ENCODE measurements at places on chromosomes 3 and 15.

- DNase-seq = no peak
Observed at GRCh38 chr3:83842511-83842910, 1116.3 kb upstream of the CADM2 start.

- peak; percentile 81 for DNase-seq
Observed at GRCh38 chr3:127002195-127003174, 19.6 kb downstream of the PLXNA1 start.

GRCh38 chr3:14152963-14153355 is 25.4 kb downstream of the XPC start:
- DNase-seq = no peak

GRCh38 chr3:61803983-61804382 is 242.6 kb downstream of the PTPRG start:
- DNase-seq = no peak

DNA sequence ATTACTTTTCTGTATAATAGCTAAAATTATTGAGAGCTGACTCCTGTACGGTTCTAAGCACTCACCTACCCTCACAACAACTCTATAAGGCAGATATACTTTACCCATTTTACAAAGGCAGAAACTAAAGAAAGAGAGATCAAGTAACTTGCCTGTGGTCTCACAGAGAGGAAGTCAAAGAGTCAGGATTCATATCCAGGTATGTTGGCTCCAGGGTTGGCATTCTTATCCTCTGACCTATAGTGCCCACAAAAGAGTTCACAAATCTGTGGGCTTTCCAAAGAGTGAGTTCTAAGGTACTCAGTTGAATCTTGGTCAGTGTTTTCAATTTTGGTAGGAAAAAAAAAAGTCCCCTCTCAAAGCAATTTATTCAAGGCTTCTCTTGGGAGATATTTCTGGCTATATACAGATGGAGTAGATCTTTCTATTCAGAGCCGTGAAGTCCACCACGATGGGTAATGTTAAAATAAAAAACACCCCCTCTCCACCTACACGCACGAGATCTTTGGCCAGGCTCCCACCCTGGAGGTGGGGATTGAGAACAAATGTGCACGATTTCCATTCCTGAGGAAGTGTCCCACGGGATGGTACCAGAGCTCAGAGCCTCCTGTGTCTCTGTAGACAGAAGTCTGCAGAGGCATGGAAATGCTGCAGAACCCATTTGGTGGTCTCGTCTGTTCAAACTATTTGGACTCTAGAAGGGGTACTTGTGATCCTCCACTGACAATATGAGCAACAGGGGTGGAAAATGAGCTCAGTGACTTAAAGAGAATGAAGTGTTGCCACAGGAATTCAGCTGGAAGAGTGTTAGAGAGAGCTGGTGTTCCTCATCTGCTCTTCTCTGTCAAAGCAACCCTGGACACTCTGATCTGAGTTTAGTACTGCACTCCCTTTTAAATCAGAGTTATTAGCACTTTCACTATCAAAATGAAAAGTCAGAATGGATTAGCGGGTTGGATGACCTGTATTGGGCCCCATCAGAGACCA is 212.1 kb upstream of the EIF1B start:
- DNase-seq = no peak

DNA sequence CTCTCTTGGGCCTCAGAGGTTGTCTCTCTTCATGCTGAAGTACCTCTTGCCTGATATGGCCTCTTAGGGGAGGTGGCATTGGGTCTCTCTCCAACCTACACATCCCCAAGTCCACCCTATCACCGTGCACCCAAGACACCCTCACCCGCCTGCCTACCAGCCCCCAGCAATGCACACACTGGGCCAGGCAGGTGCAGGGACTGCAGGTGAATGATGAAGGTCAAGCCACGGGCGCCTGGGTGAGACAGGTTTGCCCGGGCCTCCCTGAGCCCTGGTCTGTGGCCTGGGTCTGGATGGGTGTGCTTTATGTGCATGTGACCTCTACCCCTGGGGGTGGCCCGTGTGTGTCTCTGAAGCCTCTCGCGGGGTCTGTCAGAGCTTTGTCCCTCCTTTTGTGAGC is 68.3 kb downstream of the WNT7A start:
- no peak for DNase-seq

GRCh38 chr3:151918253-151919029 is 45.0 kb downstream of the SUCNR1 start:
- peak; percentile 73 for DNase-seq

DNA sequence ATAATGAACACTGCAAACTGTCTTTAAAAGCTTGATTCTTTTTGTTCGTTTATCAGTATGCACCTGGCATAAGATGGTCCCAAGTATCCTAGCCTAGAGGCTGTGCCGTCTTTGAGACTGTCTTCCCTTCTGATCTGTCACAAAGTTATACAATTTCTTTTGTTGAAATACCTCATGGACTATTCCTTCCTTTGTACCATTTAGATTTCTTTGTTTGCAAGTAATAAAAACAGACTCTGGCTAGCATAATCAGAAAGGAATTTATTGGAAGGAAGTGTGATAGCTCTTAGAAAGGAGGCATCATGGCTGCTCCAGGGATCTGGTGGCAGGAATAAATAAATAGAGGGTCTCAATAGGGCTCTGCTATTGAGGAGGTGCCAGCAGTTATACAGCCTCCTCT is 280.4 kb downstream of the SLC9A9 start:
- no peak for DNase-seq

DNA sequence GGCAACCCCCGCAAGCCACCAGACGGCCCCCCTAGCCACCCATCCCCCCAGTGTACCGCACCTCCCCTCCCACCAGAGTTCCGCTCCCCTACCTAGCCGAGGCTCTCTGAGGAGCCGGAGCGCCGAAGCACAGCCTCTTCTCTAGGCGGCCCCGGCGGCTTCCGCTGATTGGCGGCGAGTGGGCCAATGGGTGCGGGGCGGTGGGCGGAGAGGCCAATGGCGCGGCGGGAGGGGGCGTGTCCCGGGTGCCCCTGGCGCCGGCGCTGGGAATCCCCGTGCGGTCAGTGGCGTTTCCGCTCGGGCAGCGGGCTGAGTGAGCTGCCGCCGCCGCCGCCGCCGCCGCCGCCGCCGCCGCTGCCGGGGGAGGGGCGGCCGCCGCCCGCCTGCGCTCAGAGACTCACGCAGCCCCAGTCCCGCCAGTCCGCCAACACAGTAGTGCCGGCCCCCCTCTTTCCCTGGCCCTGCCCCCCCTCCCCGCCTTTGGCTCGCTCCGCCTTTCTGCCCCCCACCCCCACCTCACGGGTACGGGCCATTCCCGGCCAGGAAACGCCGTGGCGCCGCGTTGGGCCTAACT is at the start of gene SETD5:
Gene SETD5, plus strand, starts transcription at position 284 of the 574 bp plus-strand sequence. CDS start 31,324 bp downstream, outside the sequence.
- DNase-seq = peak; percentile 98

DNA sequence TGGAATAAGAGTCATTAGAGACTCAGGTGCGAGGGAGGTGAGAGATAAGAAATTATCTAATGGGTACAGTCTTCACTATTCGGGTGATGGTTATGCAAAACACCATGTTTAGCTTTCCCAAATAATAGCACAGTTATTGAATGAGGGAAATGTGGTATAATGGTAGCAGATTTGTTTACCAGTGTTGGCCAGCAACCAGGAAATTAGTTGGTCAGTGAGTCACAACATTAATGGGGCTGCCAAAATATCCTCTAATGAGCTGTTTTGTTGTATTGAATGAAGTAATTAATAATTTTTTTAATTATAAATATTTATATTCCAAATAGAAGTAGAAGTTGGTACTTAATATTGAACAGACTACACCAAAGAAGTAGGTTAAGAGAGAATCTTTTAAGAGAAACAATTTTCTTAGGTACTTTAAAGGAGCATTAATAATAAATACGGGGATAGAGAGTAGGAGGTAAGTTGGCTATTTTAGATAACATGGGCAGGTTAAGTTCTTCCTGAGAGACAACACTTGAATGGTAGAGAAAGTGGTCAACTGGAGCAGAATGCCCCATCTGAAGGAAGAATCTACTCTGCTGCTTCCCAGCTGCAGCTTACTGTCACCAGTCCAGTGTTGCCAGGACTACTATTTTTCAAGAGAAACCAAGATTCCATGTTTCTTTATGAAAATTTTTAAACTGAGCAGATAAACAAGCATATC is 218.8 kb downstream of the UBE2E2 start:
- no peak for DNase-seq

GRCh38 chr3:143810166-143810952 is 37.9 kb downstream of the SLC9A9 start:
- DNase-seq = no peak

DNA sequence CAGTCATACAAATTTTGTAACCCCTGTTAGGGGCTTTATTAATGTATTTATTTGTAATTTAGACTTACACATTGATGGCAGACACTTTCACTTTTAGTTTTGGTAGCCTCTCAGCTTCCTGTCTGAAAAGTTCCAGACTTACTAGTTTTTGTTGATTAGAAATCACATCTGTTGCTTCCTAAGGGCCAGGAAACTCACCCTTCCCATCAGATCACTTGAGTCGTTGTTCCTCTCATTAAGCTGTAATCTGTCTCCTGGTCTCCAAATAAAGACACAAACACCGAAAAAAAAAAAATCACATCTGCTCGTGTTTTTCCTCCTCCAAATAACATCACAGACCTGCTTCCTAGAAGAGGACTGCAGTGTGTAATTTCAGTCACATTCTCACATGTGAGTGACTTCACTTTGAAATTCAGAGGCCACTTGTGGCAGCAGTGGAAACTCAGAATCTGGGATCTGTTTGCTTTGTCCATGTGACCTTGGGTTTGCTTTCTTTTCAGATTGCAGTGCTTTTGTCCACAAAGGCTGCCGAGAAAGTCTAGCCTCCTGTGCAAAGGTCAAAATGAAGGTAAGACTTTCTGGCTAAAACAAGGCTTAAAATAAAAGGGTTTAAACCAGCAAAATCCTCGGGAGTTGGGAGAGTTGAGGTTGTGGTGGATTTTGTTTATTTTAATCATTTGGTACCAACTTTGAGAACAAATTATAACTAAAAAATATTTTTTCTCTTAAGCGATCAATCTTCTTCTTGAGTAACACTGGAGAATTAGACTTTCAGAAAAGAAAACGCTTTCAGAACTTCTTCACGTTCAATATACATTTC is 87.0 kb downstream of the KLHL25 start:
- DNase-seq = no peak

GRCh38 chr3:128895843-128896697 is 16.6 kb downstream of the ACAD9 start:
- no peak for DNase-seq
